ENCODE measurements at places on chromosomes 4 and X. TPM values are rescaled to one million over a fixed set of nuclear protein-coding genes. Genes with fewer than 3 reads are reported as not detected.

CT45A5 gene
- not detected for polyA plus RNA-seq

CLCN4 gene
- 1.3 TPM for polyA plus RNA-seq

MTTP gene
- not detected for polyA plus RNA-seq

EDA2R gene
- 0.01 TPM for polyA plus RNA-seq

FGF5 gene
- not detected for polyA plus RNA-seq

PAGE2B gene
- not detected for polyA plus RNA-seq

TDO2 gene
- polyA plus RNA-seq, result not detected

PAQR3 gene
- polyA plus RNA-seq, result 5.2 TPM

SSX4B gene
- polyA plus RNA-seq, result not detected

LNX1 gene
- polyA plus RNA-seq, result 0.09 TPM

KLHL34 gene
- polyA plus RNA-seq, result not detected

CLDN34 gene
- not detected for polyA plus RNA-seq

BTK gene
- 92.9 TPM for polyA plus RNA-seq

HSFX1 gene
- 0.10 TPM for polyA plus RNA-seq

BCORL1 gene
- polyA plus RNA-seq, result 0.69 TPM

MTMR8 gene
- polyA plus RNA-seq, result 1.1 TPM

GLRB gene
- polyA plus RNA-seq, result not detected

GAB3 gene
- 9.5 TPM for polyA plus RNA-seq

TMPRSS11B gene
- polyA plus RNA-seq, result not detected

MAGEA11 gene
- not detected for polyA plus RNA-seq

TKTL1 gene
- 0.52 TPM for polyA plus RNA-seq

CRMP1 gene
- polyA plus RNA-seq, result not detected

RGN gene
- polyA plus RNA-seq, result not detected

XK gene
- polyA plus RNA-seq, result 0.05 TPM

TRPC3 gene
- not detected for polyA plus RNA-seq

FGD1 gene
- 0.05 TPM for polyA plus RNA-seq

CSAG1 gene
- polyA plus RNA-seq, result not detected

MAGEB1 gene
- polyA plus RNA-seq, result not detected

DAPP1 gene
- 32.8 TPM for polyA plus RNA-seq

GPRASP1 gene
- 0.04 TPM for polyA plus RNA-seq

BLOC1S4 gene
- polyA plus RNA-seq, result 11.1 TPM

CFP gene
- 461 TPM for polyA plus RNA-seq

SYTL4 gene
- not detected for polyA plus RNA-seq

ZCCHC13 gene
- not detected for polyA plus RNA-seq

CACNA1F gene
- 0.73 TPM for polyA plus RNA-seq

OCIAD2 gene
- 3.1 TPM for polyA plus RNA-seq

CRLF2 gene
- polyA plus RNA-seq, result 0.11 TPM

Measured in CD14-positive monocyte (primary cell).